ENCODE measurements at places on chromosomes 12 and 14.
A peak's percentile ranks its signal among the peaks of the same experiment; 100 is the strongest.

DNA sequence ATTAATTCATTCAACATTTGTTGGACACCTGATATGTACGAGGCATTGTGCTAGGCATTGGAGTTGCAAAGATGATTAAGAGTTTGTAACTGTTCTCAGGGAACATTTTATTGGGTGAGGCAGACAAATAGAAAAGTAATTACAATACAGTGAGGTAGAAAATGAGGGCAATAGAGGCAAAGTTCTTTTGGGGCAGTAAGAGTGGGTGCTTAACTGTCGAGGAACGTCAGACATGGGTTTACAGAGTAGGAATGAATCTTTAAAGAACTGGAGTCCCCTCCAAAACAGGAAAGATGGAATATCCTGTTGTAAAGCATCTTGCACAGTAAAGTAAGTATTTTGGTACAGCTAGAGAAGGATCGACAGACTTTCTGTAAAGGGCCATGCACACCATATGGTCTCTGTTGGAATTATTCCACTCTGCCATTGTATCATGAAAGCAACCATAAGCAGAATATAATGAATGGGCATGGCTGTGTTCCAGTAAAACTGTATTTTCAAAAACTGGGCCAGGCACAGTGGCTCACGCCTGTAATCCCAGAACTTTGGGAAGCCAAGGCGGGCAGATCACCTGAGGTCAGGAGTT is 9.1 kb downstream of the CREBL2 start:
- no peak for DNase-seq

GRCh38 chr12:69685810-69686209 is 13.3 kb downstream of the BEST3 start:
- DNase-seq, result peak; percentile 57

GRCh38 chr14:64758691-64759554 is 54.7 kb downstream of the PLEKHG3 start:
- peak; percentile 92 for DNase-seq

DNA sequence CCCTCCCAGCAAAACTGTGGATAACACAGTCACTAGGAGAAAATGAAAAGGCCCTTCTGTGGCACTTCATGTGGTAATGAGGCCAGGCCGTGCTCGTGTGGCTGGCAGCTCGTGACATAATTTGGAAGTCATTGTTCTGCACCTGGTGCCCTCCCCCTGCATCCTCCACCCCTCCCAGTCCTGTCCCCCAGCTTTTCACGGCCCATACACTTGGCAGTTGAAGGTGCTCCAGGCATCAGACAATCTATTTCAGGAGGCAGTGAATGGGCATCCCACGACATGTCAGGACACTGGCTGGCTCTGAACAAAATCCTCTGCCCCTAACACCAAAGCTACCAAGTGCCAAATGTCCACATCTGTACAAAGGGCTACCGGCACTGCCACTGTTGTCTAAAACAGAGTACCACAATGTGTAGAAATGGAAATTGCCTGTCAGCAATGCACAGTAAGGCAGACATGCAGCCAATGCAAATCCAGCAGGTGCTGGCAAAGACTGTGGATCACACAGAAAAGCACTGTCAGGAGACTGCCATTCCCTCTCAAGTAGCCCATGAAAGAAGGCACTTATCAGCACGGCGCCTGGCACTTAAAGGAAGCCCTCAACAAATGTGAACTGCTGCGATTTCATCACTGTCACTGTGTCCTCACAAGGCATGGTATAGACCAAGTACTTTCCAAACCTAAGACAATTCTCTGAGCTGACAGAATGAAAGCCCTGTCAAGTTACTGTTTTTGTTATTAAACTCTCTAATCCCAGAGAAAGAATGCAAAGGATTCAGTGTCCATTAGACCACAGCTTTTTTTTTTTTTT is 39.1 kb downstream of the CORO1C start:
- DNase-seq, result no peak

DNA sequence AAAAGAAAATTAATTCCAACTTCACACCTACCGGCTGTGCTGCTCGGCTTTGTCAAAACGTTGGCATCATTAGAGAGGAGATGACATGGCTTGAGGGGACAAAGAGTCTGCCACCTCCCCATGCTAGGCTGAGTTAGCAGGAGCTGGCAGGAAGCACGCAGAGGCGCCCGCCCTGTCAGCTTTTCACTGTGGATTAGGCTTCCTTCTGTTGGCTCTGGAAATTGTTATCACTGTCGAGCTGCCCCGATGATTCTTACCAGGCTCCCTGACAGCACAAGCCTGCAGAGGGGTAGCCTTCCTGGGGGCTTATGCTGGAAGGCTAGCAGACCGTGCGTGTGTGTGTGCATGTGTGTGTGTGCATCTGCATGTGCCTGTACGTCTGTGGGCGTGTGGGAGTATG is 490.9 kb upstream of the TBX3 start:
- no peak for DNase-seq

DNA sequence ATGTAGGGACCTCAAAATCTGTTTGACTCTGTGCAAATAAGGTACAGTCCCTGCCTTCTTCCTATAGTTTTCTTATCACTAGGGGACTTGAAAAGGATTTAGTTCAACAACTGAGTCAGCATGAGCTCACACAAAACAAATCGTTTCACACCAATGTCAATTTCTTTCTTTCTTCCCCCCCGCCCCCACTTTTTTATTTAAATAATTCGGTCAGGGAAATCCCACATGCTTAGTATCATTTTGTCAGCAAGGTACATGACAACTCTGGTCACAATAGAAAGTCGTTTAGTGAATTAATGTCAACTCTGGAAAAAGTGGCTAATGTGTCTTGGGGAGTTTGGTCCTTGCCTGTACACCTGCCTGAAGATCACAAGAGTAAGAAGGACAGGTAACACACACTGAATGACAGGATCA is 232.2 kb upstream of the PLEKHG7 start:
- DNase-seq, result no peak

DNA sequence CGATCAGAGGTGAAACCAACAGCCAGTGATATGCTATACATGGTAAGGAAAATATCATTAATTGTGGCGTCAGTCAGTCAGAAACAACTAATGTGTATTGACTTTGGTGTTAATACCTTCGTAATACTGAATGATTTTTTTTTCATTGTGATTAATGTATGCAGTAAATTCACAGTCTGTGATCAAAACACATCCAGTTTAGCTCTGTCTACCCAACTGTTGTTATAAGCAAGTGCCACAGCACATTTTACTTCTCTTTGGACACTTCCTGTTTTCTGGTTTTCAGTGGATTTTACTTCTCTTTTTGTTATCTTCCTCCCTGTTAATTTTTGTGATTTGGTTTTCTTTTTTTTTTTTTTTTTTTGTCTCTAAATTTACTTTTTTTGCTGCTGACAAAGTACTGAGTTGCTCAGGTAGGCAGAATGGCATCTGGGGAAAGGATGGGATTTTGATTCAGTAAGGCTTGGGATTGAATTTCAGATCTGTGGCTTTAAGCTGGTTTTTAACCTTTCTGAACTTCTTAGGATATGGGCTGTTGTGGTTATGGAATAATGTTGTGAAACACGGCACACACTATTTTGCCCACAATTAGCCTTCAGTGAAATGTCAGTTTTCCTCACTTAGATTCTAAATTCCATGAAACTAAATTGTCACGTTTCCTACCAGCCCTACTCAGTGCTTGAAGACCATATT is 604 bp downstream of the GLIPR1 start:
- no peak for DNase-seq

GRCh38 chr12:104505095-104505818 is 48.5 kb downstream of the CHST11 start:
- DNase-seq, result no peak

- no peak for DNase-seq
Measured at GRCh38 chr12:57171668-57172067, 24.2 kb upstream of the LRP1-AS start.

GRCh38 chr14:63432228-63432627 is 110.9 kb downstream of the PPP2R5E start:
- DNase-seq, result no peak

DNA sequence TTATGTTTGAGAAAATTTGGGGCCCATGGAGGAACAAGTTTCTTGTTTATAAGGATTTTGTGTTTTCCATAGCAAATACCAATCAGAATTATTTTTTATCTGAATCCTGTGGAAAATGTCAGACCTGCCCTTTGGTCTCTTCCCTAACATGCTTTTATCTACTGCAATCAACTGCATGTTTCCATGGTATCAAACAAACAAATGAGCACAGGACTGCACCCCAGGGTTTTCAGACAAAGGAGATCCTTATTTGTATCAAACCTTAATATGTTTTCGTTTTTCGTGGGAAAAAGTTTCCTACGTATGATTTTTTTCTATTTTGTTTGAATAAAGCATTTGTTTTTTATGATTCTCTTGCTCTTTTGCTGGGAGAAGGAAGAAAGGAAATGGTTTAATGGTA is 91.1 kb downstream of the GPR135 start:
- DNase-seq, result no peak

DNA sequence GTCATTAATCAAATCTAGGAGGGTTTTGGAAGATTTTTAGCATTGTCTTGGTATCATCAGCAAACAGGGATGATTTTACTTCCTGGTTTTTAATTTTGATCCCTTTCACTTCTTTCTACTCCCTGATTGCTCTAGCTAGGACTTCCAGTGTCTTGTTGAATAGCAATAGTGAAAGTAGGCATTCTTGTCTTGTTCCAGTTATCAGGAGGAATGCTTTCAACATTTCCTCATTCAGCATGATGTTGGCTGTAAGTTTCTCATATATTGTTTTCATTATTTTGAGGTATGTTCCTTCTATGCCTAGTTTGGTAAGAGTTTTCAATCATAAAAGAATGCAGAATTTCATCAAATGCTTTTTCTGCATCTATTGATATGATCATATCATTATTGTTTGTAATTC is 244.2 kb upstream of the CLEC14A start:
- no peak for DNase-seq

DNA sequence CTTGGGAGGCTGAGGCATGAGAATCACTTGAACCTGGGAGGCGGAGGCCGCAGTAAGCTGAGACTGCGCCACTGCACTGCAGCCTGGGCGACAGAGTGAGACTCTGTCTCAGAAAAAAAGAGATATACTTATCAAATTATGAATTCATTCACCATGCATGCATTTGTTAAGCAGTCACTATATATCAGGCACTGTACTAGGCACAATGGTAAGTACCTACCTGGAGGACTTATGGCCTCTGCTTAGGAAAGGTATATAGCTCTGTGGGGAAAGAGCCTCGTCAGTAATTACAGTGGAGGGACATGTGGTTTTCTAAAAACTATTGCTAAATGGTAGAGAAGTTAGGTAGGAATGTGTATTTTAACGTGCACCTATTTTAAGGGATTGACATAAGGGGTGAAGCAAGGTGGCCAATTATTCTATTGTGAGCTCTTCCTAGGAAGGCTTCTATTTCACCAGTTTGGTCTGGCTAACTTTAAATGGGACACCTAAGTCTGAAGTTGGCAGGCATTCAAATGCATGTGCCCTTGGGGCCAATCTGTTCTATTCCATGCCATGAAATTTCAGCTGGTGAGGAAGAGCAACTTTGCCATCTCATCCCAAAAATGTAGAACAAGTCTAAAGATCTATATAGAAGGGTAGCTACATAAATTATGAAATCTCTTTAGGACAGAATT is 15.0 kb downstream of the TCP11L2 start:
- DNase-seq, result no peak

DNA sequence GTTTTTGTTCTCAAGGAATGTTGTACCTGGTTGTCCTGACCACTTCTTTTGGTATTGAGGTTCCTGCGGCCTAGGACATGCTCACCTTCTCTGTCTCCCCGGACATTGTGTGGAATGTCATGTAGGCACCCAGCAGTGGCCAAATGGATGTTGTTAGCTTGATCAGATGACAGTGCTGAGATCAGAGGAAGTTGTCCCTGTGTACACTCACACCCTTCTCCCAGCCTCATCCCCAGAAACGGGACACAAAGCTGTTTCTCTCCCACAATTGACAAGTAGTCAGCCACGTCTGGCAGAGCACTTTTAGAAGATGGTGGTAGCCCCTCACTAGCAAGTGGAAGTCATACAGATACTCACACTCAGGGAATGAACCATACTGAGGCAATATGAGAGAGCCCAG is 3.0 kb downstream of the PLEKHH1 start:
- DNase-seq, result no peak

- DNase-seq, result no peak
Measured at GRCh38 chr12:108000111-108000510, 129.0 kb upstream of the WSCD2 start.

DNA sequence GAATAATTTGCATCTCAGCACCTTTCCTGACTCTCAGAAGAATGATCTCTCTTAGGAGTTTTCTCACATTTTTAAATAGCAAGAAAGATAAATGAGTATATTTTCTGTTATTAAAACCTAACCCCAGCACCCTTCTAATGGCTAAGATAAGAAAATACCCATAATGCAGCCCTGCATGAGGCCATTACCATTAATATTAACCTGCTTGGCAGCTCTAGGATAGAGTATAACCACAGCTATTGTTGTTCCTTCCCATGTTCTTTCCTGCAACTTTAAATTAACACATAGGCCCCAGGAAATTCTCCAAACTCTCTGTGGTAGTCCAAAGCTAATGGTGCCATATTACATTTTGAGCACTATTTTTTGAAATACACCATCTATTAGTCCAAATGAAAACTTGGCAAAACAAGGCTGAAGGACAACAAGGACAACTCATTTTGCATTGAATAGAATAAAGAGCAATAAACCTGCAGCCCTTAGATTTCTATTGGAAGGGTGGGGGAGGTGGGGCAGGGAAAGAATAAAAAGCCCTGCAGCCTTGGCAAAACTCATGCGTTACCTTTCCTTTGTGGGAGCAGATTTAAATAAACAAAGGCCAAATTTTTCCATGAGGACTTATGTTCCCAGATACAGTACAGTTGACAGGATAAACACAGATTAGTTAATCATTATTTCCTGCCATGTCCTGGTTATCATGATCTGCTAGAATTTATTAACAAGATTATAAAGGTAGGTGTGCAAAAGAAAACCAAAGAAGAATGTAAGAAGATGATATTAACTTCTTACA is 46.9 kb downstream of the BTG1 start:
- DNase-seq, result no peak

DNA sequence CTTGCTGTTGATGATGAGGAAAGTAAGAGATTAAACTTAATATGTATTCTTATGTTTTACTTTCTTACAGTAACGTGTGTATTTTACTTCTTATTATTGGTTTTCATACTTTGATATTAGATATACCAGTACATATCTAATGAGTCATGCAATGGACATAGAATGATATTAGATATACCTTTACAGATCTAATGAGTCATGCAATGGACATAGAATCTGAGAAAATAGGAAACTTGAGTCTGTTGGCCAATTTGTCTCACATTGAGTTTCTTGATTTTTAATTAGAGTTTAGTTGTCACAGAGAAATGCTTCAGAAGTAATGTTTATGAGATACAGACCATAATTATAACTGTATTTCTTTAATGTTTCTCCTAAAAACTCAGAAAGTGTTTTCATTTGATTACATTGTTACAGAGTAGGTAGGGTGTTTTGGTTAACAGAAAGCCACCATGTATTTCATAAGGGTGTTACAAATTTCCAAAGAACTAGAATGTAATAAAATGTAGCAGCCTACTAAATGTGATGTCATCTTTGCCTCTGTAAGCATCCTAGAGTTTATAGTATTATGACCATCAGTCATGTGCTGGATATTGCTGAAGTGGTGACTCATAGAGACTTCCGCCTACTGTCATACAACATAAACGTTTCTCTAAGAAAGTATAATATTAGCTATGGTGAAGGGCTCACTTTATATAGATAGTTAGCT is 3.0 kb downstream of the GAS2L3 start:
- peak; percentile 78 for DNase-seq

GRCh38 chr14:84749191-84749955 is 780.6 kb upstream of the FLRT2 start:
- DNase-seq, result no peak
